ENCODE measurements at places on chromosomes 16 and 17.

DNA sequence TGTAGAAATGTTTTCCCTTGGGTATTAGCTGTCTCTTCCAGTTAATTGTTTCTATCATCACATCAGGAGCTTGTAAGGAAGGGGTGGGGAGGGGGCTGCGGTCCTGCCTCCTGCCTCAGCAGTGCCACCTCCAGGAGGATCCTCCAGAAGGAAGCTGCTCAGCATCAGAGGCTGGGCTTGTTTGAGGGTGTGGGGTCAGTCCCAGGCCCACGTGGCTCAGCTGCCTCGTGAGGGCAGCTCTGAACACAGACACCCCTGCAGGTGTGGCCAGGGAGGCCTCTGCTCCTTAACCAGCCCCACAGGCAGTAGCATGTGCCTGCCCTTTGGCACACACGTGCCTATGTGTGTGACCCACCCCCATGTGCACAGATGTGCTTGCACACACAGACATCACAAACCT, 46.3 kb downstream of the MRM1 start:
- no peak for DNase-seq

DNA sequence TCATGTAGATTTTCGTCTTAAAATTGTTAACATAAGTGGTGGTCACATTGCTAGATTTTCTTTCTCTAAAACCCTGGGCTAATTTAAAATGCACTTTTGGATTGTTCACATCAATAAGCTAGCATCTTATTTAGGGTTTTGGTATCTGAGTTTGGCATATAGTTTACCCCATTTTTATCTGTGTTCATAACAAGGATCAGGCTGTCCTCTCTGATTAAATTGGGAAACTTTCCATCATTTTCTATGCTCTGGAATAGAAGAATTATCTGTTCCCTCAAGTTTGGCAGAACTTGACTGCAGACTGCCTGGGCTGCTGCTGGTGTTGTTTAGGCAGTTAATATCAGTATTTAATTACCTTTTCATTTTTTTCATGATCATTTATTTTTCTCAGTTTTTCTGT, 1.8 kb downstream of the SPECC1 start:
- no peak for DNase-seq

DNA sequence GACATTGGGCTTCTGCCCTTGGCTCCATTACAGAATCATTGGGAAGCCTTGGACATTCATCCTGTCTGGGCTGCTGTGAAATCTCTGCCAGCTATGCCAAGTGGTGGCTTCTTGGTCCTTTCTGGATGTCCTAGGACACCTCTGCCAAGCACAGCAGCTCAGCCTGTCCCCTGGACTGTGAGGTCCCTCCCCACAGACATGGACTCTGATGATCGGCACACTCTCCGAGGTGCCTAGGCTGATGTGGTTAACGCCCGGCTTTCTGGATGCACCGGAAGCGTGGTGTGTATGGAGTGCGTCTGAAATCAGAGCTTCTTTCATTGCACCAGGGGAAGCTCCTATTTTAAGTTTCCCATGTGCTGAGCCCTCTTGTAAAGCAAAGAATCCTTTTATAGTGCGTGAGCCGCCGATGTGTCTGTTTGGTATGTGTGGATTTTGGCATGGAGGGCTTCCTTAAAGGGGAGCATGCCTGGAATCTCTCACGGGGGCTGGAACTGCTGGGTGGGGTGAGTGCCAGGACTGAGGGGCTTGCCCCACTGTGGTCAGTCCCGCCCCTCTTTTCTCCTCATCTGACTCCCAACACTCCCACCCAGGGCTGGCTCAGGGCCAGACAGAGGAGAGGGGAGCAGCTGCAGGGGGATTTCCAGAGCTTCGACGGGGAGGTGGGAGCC, 7.0 kb upstream of the ARHGAP23 start:
- no peak for DNase-seq

DNA sequence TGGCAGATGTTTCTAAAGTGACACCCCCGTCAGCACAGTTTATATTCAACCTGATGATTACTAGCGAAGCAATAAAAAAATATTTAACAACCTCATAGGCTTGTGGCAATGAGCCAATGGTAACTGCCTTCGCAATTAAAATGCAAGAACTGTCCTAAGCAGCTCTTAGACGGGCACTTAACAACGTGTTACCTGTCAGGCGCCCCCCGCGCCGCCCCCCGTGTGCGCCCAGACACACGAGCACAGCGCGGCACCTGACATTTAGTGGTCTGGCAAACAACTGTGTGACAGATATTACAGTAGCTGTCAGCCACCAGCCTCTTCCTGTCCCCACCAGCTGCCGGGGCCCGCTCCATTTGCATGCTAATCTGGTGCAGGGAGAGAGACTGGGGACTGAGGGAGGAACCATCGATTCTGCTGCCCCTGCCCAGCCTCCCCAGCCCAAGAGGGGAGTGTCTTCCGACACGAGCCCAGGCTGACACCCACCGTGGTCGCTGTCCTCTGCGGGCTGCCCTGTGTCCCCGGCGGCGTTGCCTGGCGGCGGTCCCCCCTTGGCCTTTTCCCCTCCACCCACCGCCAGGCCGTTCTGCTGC, 12.7 kb downstream of the NDUFAF8 start:
- DNase-seq: no peak

All from stimulated activated CD8-positive, alpha-beta memory T cell treated with anti-CD3 and anti-CD28 coated beads, Interleukin-4, amount 100 ng/mL, for 4 hours (primary cell).